ENCODE measurements at places on chromosomes 6 and 20.
A peak's percentile ranks its signal among the peaks of the same experiment; 100 is the strongest.

GRCh38 chr6:142266060-142266459, 35.7 kb upstream of the ADGRG6 start:
- no peak for DNase-seq

GRCh38 chr6:91715171-91715805, 1128.4 kb upstream of the MAP3K7 start:
- DNase-seq: no peak

DNA sequence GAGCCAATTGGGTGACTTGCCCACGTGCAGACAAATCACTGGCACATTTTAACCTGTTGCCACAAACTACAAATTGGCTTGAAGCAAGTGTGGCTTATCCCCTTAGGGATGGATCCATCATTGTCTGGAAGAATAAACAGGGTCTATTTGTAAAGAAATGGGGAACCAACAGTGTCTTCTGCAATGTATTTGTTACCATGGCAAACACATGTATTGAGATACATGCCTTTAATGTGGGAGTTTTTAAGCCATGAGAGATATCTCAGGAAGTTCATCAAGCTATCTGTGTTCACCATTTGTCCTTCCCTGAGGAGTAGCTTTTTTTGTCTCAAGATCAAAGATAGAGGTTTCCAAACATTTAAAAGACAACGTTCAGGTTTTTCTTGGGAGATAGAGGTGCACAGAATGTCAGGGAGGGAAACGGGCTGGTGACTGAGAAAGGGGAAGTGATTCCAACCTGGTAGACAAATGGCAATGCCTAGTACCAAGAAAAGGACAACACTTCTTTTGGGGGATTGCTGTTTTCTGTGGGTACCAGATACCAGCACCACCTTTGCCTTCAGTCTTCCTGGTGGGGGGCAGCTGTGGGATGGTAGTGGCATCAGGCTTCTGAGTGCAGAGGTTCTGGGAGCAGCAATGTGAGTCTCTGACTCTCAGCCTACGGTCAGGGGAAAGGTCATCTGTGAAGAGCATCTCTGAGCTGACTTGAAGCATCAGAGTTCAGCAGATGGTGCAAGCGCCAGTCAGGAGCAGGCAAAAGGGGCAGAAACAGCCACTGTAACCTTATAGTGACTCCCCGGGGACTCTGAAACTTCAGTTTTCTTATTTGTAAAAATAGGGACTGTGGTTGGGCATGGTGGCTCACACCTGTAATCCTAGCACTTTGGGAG, 20.1 kb upstream of the BCAS1 start:
- no peak for DNase-seq

DNA sequence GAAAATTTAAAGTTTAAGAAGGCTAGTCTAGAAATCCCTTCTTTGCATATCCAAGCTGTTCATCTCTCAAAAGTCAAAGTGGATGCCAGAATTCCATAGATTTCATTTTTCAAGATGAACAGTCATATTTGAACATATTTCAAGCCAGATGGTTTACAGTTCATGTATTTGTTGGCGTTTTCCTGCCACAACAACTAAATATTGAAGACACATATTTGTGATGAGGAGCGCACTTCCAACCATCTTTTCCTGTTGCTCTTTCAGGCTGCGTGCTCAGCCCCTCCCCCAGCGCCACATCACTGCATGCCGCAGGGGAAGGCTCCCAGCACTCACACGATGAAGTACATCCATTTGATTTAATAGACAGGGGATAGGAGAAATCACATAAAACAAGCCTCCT, 5.9 kb upstream of the NOX3 start:
- no peak for DNase-seq

GRCh38 chr6:156508923-156509322, 268.3 kb upstream of the ARID1B start:
- DNase-seq: no peak

- no peak for DNase-seq
These were observed 75.7 kb upstream of the FOXP4 start for GRCh38 chr6:41470331-41471063.

GRCh38 chr6:166474721-166475565, 92.2 kb upstream of the MPC1 start:
- no peak for DNase-seq

GRCh38 chr6:85126485-85127167, 323.3 kb upstream of the NT5E start:
- peak; percentile 24 for DNase-seq

GRCh38 chr6:131952886-131953509, 1.8 kb upstream of the CCN2 start:
- DNase-seq: no peak

DNA sequence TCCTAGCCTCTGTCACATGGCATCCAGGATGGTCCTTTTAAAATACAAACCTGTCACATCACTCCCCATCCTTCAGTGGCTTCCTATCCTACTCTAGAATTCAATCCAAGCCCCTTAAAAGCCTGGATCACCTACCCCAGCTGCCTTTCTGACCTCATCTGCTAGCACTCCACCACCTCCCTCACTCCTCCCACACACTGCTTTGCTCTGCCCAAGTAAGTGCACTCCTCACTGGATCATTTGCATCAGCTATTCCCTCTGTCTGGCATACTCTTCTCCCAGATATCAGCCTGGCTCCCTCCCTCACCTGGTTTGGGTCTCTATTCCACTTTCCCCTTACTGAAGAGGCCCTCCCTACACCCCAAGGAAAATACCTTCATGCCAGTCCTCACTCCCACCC, 10.5 kb downstream of the C6orf136 start:
- DNase-seq: no peak

- no peak for DNase-seq
These were observed 616.5 kb downstream of the C6orf118 start for GRCh38 chr6:164692772-164693510.

GRCh38 chr6:10419749-10420545, 5.1 kb upstream of the TFAP2A start:
- DNase-seq: no peak
